ENCODE measurements at places on chromosomes 7 and 10.

- no peak for DNase-seq
These were observed 26.5 kb downstream of the CDH23 start for GRCh38 chr10:71423250-71423649.

GRCh38 chr7:70060298-70061068, 462.2 kb downstream of the AUTS2 start:
- no peak for DNase-seq

GRCh38 chr7:120060281-120060680, 212.7 kb upstream of the KCND2 start:
- no peak for DNase-seq

- no peak for DNase-seq
These were observed 191.3 kb upstream of the ADARB2 start for GRCh38 chr10:1928606-1929005.

- DNase-seq: no peak
These were observed 70.4 kb downstream of the CUBN start for GRCh38 chr10:17059197-17059688.

GRCh38 chr7:115124409-115124939, 202.6 kb downstream of the MDFIC start:
- DNase-seq: no peak

DNA sequence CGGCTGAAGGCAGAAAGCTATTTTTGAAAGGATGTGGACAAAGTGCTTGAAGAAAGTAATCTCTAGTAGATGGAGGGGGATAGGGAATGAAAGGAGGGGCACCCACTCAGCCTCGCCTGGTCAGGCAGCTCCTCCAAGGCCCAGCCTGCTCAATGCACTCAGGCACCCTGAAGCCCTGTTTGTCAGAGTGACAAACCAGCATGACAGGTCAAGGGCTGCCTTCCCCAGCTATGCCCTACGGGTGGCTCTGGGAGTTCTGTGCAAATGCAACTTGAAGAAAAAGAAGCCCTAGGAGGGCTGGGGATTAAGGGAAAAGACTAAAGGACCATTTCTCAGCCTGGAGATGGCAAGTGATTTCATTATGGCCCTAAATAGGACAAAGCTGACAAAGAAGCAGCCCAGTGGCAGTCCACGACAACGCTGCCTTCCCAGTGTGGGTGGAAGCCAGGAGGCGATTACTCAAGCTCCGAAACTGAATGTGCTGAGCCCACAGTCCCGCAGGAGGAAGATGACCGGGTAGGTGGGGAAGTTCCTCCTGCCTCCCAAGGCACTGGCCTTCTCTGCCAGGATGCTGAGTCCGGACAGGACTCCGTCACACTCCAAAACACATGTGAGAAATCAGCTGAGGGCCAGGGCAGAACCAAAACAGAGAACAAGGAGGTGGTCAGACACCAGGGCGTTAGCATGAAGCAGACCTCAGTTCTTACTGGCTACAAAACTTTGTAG, 16.3 kb downstream of the LIPA start:
- no peak for DNase-seq

GRCh38 chr7:37516664-37517063, 68.0 kb upstream of the ELMO1 start:
- DNase-seq: no peak

DNA sequence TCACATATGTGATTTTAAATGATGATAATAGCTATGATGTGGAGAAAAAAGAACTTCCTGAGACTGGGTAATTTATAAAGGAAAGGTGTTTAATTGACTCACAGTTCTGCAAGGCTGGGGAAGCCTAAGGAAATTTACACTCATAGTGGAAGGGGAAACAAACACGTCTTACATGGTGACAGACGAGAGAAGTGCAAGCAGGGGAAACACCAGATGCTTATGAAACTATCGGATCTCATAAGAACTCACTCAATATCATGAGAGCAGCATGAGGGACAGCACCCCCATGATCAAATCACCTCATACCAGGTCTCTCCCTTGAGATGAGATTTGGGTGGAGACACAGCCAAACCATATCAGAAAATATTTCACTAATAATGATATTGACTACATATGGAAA, 4.1 kb upstream of the LIPN start:
- DNase-seq: no peak

DNA sequence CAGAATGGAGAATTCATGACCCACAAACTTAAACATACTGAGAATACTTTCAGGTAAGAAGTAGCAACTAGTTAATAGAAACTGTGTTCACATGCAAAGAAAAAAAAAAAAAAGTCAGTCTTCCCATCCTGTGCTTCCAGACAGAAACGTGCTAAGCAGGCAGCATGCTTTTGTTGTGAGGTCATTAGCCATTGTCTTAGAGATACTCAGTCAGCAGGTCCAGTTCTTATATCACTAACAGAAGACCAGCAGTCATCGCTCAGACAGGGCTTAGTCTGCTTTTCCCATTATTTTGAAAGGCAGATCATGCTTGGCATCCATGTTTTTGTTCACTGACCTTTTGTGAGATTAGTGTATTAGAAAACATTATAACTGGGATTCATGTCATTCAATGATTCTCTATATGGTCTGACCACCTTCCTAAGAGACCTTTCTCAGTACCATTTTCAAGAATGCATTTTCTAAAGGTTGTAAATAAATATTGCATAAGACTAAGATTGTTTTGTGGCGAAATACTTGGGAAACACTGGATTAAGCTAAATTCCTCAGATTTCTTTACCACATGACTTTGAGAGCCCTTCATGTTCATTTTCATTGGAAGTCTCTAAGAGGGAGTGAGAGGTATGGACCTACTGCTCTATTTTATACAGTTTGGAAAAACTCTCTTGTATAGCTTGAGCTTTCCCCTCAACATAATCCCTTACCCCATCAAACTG, 45.0 kb upstream of the AGBL3 start:
- DNase-seq: no peak

GRCh38 chr10:27564398-27564797, 60.3 kb downstream of the RAB18 start:
- DNase-seq: no peak

GRCh38 chr7:33243319-33243881, 114.0 kb downstream of the BBS9 start:
- DNase-seq: no peak

DNA sequence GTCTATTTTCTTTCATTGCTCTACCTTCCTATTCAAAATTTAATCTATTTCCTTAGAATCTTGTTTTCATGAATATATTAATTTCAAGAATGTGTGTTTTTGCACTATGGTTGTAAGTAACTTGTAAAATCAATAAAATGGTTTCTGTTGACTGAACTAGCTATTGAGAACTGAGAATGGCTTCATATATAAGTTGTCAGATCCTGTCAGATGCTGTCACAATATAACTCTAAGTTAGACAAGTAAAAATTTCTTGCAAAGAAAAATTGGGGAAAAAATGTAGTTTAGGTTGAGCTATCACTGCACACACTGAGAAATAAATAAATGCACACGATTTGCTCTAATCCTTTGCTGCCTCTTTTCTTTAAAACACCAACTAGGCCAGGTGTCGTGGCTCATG, 89.8 kb downstream of the RAB11FIP2 start:
- no peak for DNase-seq

DNA sequence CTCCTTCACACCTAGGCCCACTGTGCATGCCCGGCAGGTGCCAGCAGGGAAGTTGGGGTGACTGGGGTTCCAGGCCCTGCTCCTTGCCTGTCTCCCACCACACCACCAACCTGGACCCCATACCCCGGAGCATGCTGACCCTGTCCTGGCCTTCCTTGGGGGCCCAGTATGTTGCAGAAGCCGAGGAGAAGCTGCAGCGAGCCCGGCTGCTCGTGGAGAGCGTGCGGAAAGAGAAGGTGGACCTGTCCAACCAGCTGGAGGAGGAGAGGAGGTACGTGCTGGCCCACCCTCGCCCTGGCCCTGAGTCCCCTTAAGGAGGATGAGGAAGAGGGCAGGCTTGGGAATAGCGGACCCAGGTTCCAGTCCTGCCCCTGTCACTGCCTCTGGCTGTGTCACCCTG, 70.8 kb downstream of the CLIP2 start:
- DNase-seq: no peak

DNA sequence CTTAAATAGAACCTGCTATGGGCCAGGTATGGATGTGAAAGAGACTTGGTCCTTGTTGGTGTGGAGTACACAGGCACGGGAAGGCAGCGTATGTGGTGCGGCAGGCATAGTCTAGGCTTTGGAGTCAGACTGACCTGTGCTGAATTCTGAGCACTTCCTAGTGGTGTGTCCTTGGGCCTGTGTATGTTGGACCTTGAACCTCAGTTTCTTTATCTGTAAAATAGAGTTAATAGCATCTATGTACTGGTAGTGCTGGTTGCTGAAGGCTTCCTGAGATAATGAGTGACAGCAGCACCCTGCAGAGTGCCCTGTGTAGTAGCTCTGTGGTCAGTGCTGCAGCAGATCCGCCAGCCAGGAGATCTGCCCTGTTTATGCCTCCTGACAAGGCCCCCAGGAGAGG, 5.3 kb upstream of the SFRP5 start:
- DNase-seq: no peak

GRCh38 chr10:73871295-73872189, 2.8 kb downstream of the CAMK2G start:
- DNase-seq: no peak

- DNase-seq: no peak
These were observed 4.1 kb upstream of the FUOM start for GRCh38 chr10:133361773-133362441.

DNA sequence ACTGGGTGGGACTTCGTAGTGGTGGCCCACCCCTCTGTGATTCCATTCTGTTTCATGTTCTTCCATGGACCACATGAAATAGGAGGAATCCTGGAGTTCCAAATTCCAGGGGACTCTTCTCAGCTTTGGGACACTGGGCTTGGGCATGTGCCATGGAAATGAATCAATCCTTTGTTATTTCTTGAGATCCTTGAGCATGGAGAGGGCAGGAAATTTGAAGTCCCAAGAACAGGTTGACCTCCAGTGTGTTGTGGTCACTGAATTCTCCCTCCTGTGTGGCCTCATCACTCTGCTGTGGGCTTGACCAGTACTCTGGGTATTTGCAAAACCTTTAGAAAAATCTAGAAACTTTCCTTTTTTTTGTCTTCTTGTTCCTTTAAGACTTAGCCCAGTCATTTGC, 22.7 kb downstream of the TACR2 start:
- no peak for DNase-seq

- no peak for DNase-seq
These were observed 46.2 kb downstream of the BMPR1A start for GRCh38 chr10:86802473-86803108.

- DNase-seq: no peak
These were observed 27.6 kb downstream of the ERLIN1 start for GRCh38 chr10:100158044-100158805.

DNA sequence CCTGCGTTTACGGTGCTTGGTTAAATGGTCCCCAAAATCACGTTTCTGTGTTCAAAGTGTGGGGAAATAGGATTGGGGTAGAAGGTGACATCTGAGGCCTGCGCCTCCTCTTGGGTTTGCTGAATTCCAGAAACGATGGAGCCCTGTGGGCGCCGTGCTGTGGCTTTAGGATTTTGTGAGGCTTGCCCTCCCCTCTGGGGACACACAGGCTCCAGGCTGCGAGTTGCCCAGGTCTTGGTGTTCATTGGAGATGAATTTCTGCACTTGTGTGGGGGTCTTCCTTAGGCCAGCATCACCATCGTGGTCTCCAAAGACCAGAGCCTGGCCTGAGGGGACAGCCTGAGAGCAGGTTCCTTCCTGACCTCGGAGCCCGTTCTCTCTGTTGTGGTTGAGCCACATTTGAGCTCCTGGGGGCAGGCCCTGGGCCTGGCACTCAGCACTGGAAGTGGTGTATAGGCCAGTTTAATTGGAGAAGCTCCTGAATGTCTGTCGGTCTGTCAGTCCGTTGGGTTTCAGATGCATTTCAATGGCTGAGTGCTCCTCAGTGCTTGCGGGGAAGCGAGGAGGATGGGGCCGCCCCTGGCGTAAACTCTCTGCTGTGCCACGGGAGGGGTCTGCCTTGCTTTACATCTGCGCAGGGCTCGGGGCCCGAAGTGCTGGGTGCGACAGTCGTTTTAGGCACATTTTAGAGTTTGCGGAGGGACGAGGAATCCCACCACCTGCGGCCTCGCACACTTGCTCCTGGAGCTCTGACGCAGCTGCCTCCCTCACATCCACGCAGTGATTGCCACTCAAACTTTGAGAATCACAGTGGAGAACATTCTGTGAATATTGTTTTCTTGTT, 71.7 kb downstream of the DNAJB6 start:
- DNase-seq: no peak

- DNase-seq: no peak
These were observed 235.1 kb downstream of the ARHGAP12 start for GRCh38 chr10:31693491-31693890.

DNA sequence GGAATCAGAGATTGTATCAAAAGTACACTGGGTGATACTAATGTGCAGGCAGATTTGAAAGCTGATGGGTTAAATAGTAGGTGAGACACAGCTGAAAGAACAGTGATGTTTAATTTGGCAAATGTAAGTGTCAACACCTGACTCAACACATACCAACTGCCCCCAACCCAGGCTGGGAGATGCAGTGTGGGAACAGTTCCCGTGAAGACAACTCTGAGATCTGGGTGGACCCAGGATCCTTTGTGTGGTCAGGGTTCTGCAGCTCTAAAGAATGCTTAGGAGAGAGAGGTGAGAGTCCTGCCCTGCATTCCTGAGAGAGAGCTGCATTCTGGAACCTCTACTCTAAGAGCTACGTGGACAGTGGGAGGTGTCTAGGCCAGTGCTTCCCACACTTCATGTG, 479.7 kb downstream of the RPS24 start:
- no peak for DNase-seq

GRCh38 chr7:112789817-112790585, at the start of gene TMEM168:
TSS of gene TMEM168 (minus strand) at chr7:112790393. CDS start at chr7:112784825, 5,568 bp downstream.
- peak; percentile 50 for DNase-seq

DNA sequence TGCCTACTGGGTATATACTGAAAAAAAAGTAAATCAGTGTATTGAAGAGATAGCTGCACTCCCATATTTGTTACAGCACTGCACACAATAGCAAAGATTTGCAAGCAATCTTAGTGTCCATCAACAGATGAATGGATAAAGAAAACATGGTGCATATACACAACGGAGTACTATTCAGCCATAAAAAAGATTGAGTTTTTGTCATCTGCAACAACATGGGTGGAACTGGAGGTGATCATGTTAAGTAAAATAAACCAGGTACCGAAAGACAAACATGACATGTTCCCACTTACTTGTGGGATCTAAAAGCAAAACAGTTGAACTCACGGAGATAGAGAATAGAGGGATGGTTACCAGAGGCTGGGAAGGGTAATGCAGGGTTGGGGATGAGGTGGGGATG, 34.2 kb upstream of the FAM171A1 start:
- no peak for DNase-seq

DNA sequence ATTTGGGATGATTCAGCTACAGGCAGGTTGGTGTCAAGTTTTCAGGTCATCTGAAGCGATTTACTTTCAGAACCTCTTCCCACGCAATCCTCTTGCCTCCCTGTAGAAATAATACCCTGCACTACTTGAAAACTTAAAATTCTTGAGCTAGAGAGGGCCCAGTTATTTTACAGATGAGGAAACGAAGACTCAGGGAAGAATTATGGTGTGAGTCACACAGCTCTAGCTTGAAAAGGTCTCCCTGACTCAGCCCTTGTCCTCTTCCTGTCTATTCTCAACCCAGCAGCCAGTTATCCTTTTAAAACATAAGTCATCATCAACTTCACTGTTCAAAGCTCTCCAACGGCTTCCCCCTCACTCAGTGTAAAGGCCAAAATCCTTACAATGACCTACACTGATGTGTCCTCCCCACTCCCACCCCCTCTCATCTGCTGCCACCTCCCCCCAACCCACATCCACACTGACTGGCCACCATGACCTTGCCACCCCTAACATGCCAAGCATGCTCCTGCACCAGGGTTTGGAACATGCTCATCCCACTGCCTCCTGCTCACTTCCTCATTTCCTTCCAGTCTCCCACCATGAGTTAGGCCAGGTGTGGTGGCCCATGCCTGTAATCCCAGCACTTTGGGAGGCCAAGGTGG, 3.4 kb downstream of the DNMBP start:
- no peak for DNase-seq

GRCh38 chr7:141880960-141881359, 35.2 kb upstream of the OR9A4 start:
- DNase-seq: no peak

All from mesothelial cell of epicardium (in vitro differentiated cells).